ENCODE measurements at places on chromosomes 2 and 18. TPM values are rescaled to one million over a fixed set of nuclear protein-coding genes. Genes with fewer than 3 reads are reported as not detected.
A peak's percentile ranks its signal among the peaks of the same experiment; 100 is the strongest.

CAVIN2 gene
- 109 TPM for total RNA-seq

UGT1A4 gene
- not detected for total RNA-seq

PSMA8 gene
- total RNA-seq: 0.14 TPM

TRABD2A gene
- total RNA-seq: 0.73 TPM

CAPN14 gene
- 0.35 TPM for total RNA-seq

LOXL3 gene
- total RNA-seq: 4.8 TPM

SEPTIN10 gene
- 56.2 TPM for total RNA-seq

CRYGC gene
- total RNA-seq: not detected

GRCh38 chr2:155310589-155310988 is 612.1 kb downstream of the KCNJ3 start:
- no peak for DNase-seq

DNA sequence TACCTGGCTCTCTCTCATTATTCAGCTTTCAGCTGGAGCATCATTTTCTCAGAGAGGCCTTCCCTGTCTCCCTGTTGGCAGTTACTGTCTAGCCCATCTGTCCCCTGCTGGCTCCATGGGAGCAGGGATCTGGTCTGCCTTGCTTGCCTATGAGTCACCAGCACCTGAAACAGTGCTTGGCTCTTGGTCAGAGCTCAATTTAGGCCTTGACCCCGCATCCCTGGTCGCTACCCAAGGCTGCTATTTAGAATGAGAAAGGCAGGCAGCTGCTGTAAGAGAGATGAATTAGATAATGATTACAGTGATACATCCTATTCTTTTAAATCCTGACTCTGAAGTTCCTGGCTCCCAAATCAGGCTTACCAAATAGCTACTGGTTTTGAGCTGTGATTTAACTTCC is 32.9 kb downstream of the KCNE4 start:
- DNase-seq: no peak

- peak; percentile 39 for DNase-seq
Observed at GRCh38 chr2:8544171-8544785, 137.6 kb upstream of the ID2 start.

DNA sequence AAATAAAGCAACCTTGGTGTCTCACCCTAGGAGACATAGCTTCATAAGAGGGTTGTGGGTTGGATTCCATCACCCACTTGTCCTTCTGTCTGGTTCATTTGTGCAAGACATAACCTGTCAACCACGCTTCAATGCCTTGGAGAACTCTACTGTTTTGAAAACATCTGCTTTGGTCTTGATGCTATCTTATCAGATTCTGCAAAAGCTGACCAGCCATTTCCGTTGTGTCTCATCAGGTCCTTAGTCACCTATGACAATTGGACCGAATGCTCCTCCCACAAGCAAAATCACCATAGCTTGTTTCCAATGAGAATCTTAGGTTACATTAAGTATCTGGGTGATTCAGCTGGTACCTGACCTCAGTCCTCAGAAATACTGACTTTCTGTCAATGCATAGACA is 35.4 kb downstream of the STAT4 start:
- DNase-seq: no peak

GRCh38 chr2:133421516-133422324 is 146.5 kb downstream of the NCKAP5 start:
- peak; percentile 17 for DNase-seq

DNA sequence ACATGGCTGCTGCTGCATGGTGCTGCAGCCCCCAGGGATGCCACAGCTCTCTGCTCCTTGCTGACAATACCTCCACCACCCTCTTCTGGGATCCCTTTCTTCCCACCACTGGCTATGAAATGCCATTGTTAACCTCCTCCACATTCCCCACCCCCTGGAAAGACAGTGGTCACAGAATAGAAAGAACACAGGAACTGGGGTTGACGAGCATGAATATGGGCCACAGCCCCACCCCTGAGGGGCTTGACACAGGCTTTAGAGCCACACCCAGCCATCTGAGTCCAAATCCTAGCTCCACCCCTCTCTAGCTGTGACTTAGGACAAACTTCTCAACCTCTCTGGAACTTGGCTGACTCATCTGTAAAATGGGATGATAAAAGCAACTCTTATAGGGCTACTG is 47.3 kb downstream of the TMEM163 start:
- no peak for DNase-seq

GRCh38 chr2:12543978-12544558 is 172.7 kb upstream of the TRIB2 start:
- no peak for DNase-seq

GRCh38 chr18:813172-814071 is 1.4 kb upstream of the YES1 start:
- DNase-seq: no peak

DNA sequence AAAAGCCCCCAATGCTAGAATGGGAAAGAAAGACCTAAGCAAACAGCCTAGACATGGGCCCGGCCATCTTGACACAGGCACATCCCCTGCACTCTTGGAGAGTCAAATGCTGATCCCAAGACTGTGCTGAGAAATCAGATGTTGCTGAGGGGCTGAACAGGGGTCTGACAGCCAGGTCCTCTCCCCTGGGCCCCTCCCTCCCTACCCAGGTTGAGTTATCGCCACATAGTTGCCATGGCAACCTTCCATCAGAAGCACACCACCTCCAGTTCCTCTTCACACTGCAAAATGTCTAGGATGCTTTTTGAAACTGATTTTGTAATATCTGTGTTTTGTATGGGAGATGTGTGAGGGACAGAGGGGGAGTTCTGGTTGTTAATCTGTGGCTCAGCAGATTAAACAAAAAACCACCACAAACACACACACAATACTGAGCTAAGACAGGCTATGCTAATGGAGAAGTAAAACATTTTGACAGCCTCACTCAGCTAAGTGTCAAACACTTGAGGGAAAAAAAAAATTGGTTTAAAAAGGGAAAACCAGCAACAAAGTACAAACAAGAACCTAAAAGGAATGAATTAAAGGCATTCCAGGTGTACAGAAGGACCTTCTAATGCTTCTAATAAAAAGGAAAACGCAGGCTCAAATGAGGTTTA is 88.2 kb downstream of the TMEM163 start:
- DNase-seq: no peak

DNA sequence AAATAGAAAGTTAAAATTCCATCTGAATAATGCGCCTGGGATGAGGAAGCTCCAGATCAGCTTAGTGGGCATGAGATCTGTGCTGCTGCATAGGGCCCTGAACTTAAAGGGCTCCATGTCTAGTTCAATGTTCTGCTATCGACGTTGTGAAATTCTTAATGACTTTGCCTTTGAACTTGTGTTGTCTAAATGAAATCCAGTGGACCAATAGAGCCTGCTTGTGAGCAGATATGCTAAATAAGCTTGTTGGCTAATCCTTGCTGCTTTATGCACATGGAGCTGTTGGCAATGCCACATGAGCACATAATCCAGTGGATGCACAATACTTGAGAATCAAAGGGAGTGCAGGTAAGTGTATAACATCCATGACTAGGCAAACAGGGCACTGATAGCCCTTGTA is 228.6 kb downstream of the TNS1 start:
- no peak for DNase-seq

GRCh38 chr2:167689444-167689843 is 558.0 kb downstream of the STK39 start:
- no peak for DNase-seq

GRCh38 chr2:224350703-224351102 is 51.2 kb downstream of the FAM124B start:
- DNase-seq: no peak

GRCh38 chr2:152480821-152481399 is 145.9 kb downstream of the FMNL2 start:
- DNase-seq: no peak

- no peak for DNase-seq
Observed at GRCh38 chr2:219782737-219783348, 155.4 kb downstream of the SLC4A3 start.

DNA sequence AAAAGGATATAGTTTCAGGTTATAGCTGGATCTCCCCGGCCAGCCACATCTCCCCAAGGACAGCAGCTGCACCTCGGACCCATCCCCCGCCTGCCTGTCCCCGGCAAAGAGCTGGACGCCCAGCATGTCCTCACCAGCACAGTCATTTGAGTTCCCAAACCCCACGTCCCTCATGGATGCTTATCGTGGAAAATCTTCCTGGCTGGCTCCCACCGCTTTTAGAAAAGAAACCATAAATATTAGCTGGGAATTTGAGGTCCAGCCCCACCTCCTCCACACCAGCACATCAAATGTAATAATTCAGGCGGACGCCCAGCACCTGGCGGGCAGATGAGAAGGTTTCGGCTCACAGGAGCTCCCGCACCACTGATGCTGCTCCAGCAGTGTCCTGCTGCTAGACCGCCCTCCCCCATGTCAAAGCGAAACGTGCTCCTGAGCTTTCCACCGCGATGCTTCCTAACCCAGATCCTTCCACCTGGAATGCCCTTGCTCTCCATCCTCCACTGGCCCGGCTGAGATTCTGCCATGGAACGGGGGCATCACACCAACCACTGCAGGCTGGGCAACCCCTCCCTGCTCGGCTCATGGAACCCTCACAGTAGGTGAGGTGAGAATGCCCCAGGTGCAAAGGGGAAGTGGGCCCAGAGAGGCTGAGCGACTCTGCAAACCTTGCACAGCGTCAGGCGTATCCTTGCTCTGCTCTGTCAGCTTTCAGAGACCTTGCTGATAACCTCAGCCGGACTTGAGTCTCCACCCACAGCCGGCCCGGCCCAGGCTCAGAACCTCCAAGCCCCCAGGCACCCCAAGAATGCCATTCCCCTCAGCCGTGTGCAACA is 71.5 kb upstream of the GPC1 start:
- no peak for DNase-seq

DNA sequence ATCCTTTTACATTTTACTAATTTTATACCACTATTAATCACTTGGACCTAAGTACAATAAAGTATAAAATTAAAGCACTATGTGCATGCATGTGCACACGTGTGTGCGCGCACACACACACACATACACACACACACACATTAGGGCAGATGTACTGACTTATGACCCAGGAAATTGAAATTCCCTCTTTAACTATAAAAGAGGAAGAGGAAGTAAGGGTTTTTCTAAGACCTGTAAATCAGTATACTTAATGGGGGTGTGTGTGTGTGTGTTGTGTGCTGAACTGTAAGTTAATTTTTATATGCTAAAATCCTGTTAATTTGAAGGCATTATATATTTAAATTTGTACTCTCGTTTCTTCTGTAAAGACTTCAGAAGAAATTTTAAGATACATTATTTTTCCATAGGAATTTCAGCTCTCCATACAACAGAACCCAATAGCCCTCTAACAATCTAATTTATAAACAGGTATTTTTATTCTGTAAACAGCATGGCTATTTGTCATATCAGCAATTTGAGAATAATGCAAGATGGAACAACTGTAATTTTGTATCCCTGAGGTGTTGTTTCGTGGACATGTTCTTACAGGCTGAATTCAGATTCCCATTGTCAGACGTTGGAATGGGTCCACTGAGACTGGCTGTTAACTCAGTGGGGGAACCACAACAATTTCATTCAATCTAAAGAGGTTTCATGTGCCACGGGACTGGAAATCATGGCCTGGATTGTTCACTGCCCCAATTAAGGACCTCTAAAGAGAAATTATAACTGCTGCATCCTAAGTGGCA is 90.9 kb downstream of the PLA2R1 start:
- no peak for DNase-seq
